Heart left ventricle (tissue), 16 donors: ENCODE measurements at places on chromosomes 1 and 21. TPM values are rescaled to one million over a fixed set of nuclear protein-coding genes. Genes with fewer than 3 reads are reported as not detected.

The PRDM16 gene
- total RNA-seq = 16.7 TPM

The SLC6A9 gene
- 1.1 TPM for total RNA-seq

The NLRP3 gene
- 8.3 TPM for total RNA-seq

The MNDA gene
- total RNA-seq = 4.2 TPM

The TRIM45 gene
- total RNA-seq = 7.0 TPM

- H3K27ac ChIP-seq = no peak overlapping the region
- no peaks in the 10 kb centered on the region for H3K36me3 ChIP-seq
- H3K27me3 ChIP-seq = no peaks in the 10 kb centered on the region
Measured at GRCh38 chr1:53376041-53376461, 48.2 kb upstream of the LRP8 start.

- no peak for DNase-seq
- no peak overlapping the region for H3K27ac ChIP-seq
- no peaks in the 10 kb centered on the region for H3K27me3 ChIP-seq
- H3K4me1 ChIP-seq = no peaks in the 10 kb centered on the region
- H3K4me3 ChIP-seq = no peak overlapping the region
- no peaks in the 10 kb centered on the region for H3K36me3 ChIP-seq
Measured at GRCh38 chr1:29984862-29985605, 738.4 kb downstream of the MATN1 start.

GRCh38 chr1:46401964-46402626 is 8.0 kb downstream of the FAAH start:
- H3K27ac ChIP-seq = no peak overlapping the region
- H3K27me3 ChIP-seq = no peaks in the 10 kb centered on the region

- no peaks in the 10 kb centered on the region for H3K4me1 ChIP-seq
- H3K36me3 ChIP-seq = no peaks in the 10 kb centered on the region
- no peak for DNase-seq
- no peaks in the 10 kb centered on the region for H3K27me3 ChIP-seq
- H3K27ac ChIP-seq = peak overlapping the region; percentile 55
Measured at GRCh38 chr1:28161751-28162150, 14.7 kb downstream of the PTAFR start.

DNA sequence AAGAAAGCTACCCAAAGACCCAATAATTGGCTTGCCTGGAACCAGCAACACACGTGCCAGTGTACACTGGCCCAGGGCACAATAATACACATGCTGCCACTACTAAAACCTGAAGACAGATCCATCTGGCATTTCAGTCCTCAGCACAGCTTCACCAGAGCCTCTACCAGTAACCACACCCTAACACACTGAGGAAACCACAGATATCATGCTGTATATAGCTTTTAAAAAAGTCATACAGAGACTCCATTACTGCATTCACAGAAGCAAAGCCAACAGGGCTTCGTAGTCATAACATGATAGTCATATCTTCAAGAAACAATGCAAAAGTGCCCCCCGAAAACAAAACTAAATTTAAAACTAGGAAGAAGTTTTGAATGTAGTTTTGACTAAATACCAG is 40.6 kb upstream of the NEGR1 start:
- no peaks in the 10 kb centered on the region for H3K4me1 ChIP-seq
- H3K4me3 ChIP-seq = no peak overlapping the region
- no peaks in the 10 kb centered on the region for H3K27me3 ChIP-seq
- no peaks in the 10 kb centered on the region for H3K36me3 ChIP-seq
- no peak overlapping the region for H3K27ac ChIP-seq

DNA sequence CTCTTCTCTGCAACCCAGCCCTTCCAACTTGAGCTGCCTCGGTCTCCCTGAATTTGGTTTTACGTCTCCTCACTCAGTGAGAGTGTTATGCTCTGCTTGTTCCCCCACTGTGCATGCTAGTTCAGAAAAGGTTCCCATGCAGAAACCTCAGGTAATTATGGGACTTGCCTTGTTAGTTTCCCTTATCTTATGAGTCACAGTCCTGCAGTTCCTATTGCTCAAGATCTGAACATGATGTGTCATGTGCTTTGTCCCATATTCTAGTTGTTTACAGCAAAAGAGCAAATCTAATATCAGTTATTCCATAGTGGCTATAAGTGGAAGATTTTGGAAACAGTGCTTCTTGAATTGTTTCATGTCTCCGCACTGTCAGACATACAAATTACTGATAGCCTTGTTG is 74.4 kb downstream of the DUSP10 start:
- H3K27ac ChIP-seq = no peak overlapping the region
- H3K4me1 ChIP-seq = no peaks in the 10 kb centered on the region
- H3K27me3 ChIP-seq = no peaks in the 10 kb centered on the region
- no peaks in the 10 kb centered on the region for H3K36me3 ChIP-seq
- DNase-seq = no peak

GRCh38 chr1:50980505-50980904 is 10.5 kb downstream of the CDKN2C start:
- no peaks in the 10 kb centered on the region for H3K4me1 ChIP-seq
- no peak overlapping the region for H3K4me3 ChIP-seq
- H3K27ac ChIP-seq = no peak overlapping the region
- H3K27me3 ChIP-seq = no peaks in the 10 kb centered on the region
- no peak for DNase-seq
